Activated T-cell treated with anti-CD3 and anti-CD28 coated beads for 24 hours (primary cell): ENCODE measurements at places on chromosomes 13 and 19.

DNA sequence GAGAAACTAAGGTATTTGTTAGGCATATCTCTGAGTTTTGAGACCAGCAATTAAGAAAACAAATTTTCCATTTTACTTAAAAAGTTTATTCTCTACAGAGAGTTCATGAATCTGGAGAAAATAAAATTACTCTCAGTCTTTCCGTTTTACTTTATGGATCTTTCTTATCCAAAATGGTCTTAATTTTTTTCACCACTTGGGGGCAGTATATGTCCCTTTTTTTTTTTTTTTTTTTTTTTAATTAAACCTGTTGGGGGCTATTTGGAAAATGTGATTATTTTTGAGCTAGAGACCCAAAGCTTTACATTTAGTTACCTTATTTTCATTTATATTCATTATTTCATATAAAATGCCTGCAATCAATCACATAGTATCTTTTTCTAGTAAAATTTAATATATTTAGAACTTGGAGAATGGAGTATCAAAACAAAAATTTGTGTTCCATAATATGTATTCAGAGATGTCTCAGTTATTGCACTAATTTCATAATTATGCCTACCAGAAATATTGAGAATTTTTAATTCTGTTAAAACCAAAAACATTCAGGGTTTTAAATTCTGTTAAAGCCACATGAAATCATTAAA, 27.1 kb downstream of the PIBF1 start:
- no peak for DNase-seq

DNA sequence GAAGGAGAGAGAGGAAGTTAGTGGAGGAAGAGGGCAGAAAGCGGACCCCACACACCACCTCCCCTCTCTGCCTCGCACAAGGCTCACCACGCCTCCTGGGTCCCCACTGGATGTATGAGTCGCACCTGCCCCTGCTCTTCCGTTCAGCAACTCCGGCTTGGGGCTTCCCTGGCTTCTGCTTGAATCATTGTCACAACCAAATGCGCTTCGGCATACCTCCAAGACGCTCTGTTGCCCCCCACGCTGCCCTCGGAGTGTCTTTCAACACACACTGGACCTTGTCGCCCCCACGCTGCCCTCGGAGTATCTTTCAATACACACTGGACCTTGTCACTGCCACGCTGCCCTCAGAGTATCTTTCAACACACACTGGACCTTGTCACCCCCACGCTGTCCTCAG, 247.2 kb downstream of the TEX29 start:
- no peak for DNase-seq

- DNase-seq, result no peak
Measured at GRCh38 chr19:51137792-51138425, 4.2 kb upstream of the SIGLEC7 start.

DNA sequence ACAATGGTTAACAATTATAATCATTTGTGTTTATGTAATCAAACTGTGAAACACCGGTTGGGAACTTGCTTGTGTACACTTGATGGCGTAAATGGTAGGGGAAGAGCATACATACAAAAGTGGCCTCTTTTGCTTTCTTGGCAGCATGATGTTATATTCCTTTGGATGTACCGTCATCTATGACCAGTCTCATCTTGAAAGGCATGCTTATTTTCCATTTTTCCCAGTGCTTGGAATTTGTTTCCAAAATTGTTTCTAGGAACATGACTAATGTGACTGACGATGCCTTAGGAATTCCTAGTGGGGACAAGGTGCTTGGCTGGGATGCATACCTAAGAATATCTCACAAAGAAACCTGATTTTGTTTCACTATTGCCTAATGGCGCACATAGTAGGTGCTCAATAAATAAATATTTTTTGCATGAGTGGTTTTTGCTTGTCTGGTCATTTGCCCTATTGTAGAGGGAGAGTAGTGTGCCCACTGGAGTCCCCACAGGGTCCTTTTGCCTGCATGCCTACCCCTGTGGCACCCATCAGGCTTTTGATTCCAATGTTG, 45.5 kb downstream of the SAE1 start:
- no peak for DNase-seq

DNA sequence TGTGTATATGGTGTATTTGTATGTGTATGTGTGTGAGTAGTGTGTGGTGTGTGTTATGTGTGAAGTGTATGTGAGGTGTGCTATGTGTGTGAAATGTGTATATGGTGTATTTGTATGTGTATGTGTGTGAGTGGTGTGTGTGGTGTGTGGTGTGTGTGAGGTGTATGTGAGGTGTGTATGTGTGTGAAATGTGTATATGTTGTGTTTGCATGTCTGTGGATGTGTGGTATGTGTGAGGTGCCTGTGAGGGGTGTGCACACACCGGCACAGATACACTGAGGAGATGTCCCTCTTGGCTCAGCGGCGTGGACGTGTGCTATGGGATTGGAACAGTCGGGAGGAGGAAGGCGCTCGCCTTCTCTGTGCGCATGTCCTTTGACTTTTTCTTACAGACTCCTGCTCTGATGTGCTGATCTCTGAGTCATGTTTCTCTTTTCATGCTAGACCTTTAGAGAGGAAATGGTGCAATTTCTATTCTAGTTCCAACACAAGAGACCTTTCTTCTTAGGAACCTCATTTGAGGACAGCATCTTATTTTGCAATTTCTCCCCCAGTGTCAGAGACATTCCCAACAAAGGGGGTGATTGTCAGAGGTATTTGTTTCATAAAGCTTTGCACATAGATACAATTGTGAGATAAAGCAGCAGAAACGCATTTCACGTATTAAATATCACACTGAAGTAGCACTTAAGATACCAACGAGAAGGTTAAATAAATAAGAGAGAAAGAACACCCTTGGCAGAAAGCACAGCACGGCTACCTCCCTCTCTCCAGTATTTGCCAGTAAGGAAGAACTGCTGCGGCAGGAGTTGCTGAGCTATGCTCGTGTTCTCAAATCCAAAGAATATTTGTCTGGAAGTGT, 11.3 kb upstream of the TNFRSF19 start:
- no peak for DNase-seq

DNA sequence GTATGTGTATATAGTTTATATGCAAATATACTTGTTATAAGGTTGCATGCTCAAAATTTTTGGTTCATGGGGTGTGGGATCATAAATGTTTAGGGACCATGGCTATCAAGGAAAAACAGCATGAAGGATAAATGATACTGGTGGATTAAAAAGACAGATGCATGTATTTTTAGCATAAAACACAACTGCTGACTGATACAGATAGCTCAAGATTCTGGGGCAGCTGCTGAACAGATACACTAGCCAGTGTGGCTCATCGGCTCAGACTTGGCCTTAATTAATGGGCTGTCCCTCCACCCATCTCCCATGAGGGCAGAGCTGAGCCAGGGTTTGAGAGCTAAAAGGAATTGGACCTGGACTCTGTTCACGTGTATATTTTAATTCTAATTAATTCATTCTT, 11.4 kb downstream of the ALOX5AP start:
- DNase-seq, result no peak

GRCh38 chr19:38441657-38442348, 8.3 kb downstream of the RYR1 start:
- no peak for DNase-seq

DNA sequence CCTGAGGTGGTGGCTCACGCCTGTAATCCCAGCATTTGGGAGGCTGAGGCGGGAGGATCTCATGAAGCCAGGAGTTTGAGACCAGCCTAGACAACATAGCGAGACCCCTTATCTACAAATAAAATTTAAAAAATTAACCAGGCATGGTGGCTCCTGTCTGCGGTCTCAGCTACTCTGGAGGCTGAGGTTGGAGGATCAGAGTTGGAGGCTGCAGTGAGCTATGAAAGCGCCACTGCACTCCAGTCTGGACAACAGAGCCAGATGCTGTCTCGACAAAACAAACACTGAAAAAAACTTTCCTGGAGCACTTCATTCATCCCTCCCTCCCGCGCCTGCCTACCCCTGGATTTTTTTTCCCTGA, 665 bp upstream of the ATG4D start:
- no peak for DNase-seq

DNA sequence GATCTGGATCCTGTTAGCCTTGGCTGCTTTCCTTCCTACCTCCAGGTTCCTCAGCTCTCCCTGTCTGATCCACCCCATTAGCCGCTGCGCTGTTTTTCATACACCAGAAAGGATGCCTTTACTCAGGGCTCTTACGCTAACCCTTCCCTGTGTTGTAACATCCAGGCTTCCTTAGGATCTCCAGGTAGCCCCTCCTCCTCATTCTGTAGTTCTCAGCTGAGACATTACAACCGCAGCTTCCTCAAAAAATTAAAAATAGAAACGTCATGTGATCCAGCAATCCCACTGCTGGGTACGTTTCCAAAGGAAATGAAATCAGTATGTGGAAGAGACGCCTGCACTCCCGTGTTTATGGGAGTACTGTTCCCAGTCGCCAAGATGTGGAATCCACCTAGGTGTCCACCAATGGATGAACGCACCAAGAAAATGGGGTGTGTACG, 18.4 kb upstream of the MYADM start:
- DNase-seq, result no peak

- no peak for DNase-seq
Measured at GRCh38 chr13:28528848-28529247, 33.9 kb upstream of the FLT1 start.
